Fibroblast of villous mesenchyme (primary cell): ENCODE measurements at places on chromosomes 7 and 10.
A peak's percentile ranks its signal among the peaks of the same experiment; 100 is the strongest.

DNA sequence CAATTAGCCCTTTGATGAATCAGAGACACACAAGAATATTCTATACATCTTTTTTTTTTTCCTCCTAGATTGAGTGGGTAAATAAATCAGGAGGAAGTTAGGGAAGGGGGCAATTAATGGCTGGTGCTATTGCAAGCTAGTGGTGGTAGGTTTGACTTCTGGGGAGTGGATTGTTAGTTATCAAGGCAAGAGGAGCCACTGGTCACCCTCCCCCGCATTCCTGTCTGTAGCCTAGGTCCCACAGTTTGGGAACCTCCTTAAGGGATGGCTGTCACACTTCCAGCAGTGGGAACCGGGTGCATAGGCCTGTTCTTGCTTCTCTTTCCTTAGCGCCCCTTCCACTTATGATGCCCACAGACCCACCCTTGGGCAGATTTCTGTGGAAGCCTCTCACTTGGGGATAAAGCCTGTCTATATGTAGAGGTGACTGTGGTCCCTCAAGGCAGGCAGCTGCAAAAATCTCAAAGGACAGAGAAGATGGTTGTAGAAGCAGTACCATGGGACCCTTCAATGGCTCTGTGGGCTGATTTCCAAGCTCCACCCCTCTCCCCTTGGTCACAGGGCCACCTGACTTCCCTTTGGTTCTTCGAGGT is 2.3 kb upstream of the ADCK2 start:
- no peak for DNase-seq

DNA sequence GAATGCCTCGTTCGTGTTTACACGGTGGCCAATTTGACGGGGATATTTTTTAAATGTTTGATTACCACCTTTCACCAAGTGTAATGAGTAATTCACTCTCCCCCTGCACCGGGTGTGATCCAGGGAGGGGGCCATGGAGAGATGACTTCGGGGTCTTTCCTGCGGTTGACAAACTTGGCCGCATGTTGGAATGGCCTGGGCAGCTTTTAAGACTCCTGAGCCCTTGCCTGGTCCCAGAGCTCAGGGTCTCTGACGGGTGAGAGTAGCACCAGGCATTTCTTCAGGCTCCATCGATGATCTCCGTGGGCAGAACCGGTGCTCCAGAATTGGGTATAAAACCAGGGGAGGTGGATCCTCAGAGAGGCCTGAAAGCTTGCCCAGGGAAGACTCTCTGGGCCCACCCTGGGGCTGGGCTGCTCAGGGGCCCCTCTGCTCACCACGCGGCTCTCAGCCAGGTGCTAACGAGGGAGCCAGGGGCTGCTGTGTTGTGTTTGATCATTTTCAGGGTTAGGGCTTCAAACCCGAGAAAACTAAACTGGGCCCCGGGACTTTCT is 882 bp downstream of the ZNF282 start:
- DNase-seq: no peak

GRCh38 chr10:70254778-70255328 is 21.6 kb upstream of the PPA1 start:
- no peak for DNase-seq

DNA sequence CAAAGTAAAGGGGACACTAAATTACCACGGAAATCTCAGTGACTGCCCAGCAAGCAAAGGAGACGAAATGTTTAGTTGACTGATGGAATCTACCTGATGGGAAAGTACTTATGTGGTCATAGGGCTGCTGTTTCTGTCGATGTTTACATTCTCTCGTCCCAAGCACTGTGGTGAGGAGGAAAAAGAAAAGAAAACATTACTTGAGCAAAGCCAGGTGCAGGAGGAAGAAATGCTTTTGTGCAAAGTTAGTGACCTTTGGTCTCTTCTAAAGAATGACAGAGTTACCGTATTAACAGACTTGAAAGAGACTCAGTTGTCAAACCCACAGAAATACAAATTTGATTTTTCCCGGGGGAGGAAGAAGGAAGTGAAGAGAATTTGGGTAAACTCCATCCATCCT is 43.3 kb upstream of the FMC1 start:
- DNase-seq: peak; percentile 59

GRCh38 chr10:13716081-13717071 is 129.6 kb downstream of the PRPF18 start:
- peak; percentile 89 for DNase-seq

DNA sequence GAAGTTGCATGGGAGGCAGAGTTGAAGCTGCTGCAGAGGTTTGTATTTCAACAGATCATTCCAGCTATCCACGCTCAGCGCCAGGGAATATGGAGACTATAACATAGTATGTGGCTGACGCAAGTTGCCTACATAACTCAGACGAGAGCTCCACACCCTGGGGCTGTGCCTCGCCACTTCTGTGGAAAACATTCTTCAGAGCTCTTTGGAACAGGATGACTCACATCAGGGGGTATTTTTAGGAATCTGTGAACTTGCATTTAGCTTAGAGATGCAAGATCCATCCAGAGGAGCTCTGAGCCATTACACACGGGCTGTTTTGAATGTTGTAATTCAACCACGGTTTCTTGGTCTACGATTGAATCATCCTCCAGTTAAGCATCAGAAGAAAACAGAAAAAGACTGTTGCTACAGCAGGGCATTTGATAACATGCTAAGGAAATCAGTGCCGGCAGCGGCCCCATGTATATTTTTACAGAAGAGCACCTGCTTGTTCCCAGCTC is 481.5 kb upstream of the AKR1E2 start:
- DNase-seq: peak; percentile 100

DNA sequence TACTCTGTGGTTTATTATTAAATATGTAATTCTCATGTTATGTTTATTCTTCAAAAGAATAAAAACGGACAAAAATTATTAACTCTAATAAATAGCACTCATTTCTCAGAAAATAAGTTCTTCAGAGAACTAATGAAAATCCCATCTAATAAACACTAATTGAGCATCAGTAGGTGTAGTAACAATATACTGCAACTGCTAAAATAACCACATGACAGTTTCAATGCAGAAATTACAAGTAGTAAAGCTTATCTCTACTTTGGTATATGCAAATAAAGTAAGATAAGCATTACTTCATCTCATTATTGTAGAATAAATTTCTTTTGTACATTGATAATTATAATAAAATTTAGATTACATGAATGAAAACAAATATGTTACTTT is 56.4 kb upstream of the DKK1 start:
- no peak for DNase-seq

DNA sequence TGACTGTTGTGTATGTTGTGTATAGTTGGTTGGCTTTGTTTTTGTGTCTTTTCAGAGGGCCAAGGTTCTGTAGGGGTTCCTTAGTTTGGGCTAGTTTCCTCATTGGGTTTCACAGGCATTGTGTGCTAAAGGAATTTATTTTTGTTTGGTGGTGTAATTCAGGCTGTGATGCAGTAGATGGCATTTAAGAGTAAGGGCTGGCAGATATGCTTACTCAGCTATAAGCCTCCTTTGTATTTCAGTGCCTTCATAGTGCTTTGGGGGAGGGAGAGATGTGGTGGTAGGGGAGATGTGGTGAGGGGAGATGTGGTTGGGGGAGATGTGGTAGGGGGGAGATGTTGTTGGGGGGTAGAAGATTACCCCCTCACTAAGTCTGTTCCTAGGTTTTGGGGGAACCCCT is 91.7 kb downstream of the SLC25A40 start:
- DNase-seq: peak; percentile 4

DNA sequence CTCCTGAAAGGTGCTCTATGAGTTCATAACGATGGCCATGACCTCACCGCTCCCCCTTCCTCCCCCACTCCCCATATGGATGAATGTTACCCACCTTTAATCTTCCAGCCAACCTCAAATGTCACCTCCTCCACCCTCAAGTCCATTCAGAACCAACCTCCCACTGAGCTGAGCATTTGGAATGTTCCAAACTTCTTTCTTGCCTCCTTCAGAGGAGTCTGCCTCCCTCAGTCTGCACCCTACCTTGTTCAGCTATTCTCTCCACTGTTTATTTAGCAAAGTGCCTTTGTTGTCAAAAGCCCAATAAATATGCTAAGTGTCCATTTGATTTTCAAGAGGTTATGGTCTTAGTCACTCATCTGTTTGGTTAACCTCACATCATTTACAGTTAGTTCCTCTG is 22.9 kb upstream of the MTPAP start:
- no peak for DNase-seq

DNA sequence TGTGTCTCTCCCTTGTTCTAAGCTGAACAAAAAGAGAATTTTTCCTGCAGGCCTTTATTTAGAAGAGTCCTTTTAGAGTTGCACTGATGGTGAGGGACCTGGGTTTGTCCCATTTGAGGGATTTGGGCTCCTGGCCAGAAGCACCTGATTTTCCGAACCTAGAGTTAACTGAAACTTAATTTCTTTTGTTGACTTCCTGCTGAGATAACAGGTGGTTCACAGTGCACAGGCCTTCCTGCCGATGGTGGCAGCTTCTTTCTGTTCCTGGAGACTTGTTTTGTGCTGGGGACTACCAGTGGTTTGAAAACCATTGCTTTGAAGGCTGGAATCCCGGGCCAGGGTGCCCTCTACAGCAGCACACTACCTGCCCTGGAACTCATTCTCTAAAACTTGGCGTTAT is 99.2 kb downstream of the SUGCT start:
- no peak for DNase-seq

- no peak for DNase-seq
These were observed 22.4 kb downstream of the ZFAND2A start for GRCh38 chr7:1137517-1138167.

- DNase-seq: no peak
These were observed 126.2 kb downstream of the NEURL1 start for GRCh38 chr10:103619424-103620351.

DNA sequence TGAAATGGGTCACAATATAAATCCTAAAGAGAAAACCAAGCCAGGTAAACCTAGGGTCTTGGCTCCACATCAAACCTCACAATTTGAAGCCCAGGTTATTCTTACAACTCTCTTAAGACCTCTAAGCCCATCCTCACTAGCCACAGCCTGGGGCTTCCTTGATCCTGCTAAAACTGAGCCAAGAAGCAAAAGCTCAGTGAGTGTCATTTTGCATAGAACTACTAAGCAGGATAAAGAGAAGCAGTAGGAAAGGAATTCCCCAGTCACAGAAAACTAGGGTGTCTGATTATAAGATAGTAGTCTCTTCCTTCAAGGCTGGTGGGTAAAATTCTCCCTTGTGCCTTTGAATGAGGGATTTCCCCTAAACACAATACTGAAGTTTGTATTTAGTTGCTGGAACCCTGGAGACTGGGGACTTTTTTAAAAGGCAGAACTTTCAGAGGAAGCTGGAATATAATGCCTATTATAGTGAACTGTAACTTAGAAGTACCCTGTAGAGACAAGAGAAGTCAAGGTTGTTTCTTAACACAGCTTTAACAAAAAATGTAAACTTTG is 196.6 kb upstream of the KIAA1217 start:
- no peak for DNase-seq

DNA sequence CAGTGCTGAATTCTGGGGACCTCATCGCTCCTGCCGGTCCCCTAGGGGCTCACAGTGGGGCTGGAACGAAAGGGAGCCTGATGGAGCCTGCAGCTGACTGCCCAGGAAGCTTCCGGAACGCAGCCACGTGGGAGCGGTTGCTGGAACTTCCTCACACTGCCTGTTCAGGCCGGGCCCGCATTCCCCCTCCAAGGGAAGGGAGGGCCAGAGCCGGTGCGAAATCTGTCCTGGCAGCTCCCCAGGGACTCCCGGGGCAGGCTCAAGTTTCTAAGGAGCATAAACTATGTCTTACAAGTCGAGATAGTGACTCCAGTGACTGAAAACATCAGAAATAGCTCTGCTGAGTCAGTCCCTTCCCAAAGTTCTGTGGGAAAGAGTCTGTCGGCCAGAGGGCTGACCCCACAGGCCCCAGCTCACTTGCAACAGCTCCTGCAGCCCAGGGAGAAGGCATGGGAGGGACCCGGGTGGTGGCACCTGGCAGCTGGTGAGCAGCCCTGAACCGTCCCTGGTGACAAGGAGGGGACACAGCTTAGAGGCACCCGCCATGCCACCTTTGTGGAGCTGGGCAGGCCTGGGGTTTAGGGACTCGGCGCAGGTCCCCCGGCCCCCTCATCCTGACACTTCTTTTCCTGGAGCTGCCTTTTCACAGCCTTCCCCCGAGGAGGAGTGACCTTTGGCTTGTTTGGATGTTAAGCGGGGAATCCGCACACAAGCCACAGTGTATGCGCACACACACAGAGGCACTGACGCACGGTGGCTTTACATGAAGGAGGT is 47.6 kb downstream of the PDGFA start:
- peak; percentile 99 for DNase-seq

- DNase-seq: no peak
These were observed 148.8 kb downstream of the LRRC4 start for GRCh38 chr7:127882313-127882920.

- no peak for DNase-seq
These were observed 29.7 kb downstream of the GBX1 start for GRCh38 chr7:151137791-151138152.

- no peak for DNase-seq
These were observed 5.0 kb downstream of the CLRN3 start for GRCh38 chr10:127887541-127888415.

DNA sequence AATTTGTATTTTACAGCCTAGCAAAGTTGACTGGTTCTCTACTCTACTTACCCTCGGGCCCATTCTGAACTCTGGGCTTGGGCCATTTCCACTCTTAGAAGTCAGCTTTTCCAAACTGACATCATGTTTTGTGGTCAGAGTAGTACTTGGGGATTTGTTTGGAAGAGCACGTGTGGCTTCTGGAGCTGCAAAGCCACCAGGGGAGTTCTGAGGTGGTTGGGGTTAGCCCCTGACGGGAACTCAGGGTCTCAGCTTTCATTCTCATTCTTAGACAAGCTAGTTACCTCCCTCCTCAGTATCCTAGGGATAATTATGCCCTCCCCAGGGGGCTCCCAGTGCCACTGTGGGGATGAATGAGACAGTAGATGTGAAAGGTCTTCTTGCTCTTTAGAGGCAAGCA is 647.7 kb upstream of the GALNT17 start:
- no peak for DNase-seq

DNA sequence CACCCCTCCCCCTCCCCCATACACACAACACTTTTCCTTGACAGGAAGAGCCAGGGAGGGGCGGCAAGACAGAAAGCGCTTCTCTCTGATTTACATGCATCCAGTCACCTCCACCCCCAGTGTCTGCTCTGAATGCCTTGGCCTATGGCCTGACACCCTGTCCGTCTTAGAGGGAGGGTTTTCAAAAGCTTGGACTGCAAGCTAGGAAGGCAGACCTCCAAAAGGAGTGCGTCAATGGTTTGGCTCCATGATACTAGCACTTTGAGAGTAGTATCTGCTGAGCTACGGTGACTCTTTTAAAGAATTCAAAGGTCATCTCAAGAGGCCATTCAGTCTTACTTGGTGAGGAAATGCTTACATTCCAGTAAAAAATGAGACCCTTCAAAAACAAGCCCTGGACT is 20.3 kb upstream of the PAX2 start:
- no peak for DNase-seq

- no peak for DNase-seq
These were observed 6.2 kb downstream of the PIK3AP1 start for GRCh38 chr10:96714031-96714590.

DNA sequence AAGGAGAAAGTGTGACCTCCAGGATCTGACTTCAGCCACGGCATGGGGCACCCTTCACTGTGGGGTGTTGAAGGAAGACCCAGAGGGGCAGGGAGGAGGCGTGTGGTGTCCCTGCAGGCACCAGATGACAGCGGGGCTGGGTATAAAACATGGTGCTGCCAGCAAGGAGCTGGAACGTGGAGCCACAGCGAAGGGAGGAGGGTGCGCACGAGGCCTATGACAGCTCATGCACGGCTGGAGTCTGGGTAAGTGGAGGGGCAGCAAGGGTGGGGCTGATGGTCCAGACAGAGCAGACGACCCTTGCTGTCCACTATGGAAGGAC is 27.8 kb upstream of the FOXL3 start:
- no peak for DNase-seq

- peak; percentile 60 for DNase-seq
These were observed 852 bp upstream of the KLF6 start for GRCh38 chr10:3785851-3786271.

GRCh38 chr10:101660256-101660655 is 34.7 kb downstream of the FBXW4 start:
- no peak for DNase-seq
